ENCODE measurements at places on chromosomes 6 and 20. TPM values are rescaled to one million over a fixed set of nuclear protein-coding genes. Genes with fewer than 3 reads are reported as not detected.

- DNase-seq = no peak
Measured at GRCh38 chr20:44465001-44465560, 10.6 kb upstream of the TTPAL start.

DNA sequence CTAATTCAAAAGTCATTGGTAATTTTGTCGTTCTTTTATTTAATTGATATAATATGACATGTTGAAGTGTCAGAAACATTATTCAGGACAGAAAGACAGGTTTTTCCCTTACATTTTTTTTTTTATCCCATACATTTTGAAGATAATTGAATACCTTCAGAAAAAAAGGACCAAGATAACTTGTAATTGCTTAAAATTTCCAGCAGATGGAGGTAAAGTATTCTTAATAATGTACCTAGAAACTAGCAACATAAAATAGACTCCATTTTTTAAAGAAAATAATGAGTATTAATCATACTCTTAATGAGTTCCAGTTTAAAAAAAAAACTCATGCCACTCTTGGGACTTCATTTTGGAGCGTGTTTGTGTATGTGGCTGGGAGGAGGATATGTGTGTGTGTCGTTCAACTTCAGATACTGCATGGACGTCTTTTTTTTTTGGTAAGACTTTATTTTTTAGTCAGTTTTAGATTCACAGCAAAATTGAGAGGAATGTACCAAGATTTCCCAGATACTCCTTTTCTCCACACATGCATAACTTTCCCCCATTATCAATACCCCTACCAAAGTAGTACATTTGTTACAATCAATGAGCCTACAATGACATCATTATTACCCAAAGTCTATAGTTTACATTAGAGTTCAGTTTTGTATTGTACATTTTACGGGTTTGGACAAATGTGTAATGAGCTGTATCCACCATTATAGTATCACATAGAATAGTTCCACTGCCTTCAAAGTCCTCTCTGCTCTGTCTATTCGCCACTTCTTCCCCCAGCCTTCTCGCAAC is 79.4 kb downstream of the ROS1 start:
- peak; percentile 41 for DNase-seq

The LHFPL5 gene
- not detected for total RNA-seq

- no peak for DNase-seq
Measured at GRCh38 chr6:140542863-140543262, 1168.4 kb upstream of the CITED2 start.

The RAB32 gene
- 84.8 TPM for total RNA-seq

The OPRM1 gene
- total RNA-seq = not detected

- DNase-seq = no peak
Measured at GRCh38 chr6:122365775-122366403, 33.6 kb upstream of the HSF2 start.

DNA sequence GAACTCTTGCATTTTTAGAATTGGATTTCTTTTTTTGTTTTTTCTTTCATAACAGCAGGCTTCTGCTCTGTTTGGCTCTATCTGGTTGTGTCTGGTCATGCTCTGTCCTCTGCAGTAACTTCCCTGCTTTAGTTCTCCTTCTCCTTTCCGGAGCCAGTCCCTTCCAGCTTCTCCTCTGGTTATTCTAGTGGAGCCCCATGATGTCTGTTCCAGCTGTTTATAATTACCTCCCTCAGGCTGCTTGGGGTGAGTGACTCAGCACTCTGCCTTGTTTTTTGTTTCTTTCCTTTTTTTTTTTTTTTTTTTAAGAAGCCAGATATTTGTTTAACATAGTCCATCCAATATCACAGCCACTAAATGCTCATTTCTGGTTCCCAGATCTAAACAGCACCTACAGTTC is 409.6 kb downstream of the MAFB start:
- DNase-seq = peak; percentile 5

The FGD2 gene
- total RNA-seq = 0.16 TPM

The PREX1 gene
- total RNA-seq = 2.0 TPM

The MPIG6B gene
- total RNA-seq = not detected

The TAP2 gene
- total RNA-seq = 27.2 TPM

DNA sequence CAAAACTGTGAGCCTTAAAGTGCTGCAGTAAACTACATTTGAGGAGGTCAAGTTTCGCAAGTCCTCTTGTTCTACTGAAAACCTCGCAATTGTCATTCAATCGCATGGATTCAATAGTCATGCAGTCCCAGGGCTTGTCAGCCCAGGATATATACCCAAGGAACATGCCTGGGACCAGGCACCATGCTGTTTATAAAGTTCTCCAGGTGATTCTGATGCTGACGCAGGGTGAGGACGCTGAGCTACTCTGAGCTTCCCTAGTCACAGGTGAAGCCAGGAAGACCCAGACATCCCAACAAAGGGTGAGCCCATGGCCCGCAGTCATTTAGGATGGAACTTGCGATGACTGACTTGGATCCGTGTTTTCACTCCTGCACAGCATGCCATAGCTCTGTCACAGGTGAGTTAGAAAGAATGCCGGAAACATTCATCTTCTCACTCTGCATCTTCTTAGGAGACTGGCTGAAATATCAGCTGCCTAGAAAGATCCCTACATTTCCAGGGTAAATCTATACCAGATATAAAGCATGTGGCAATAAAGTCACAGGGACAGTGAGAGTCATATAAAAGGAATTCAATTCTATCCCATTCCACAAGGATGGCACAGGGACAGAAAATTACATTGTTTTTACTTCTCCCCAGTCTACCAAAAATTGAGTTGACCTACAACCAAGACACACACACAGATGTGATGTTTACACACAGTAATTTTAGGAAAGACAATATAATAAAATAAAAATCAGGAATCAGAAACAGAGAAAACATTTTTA is 27.0 kb upstream of the SSTR4 start:
- no peak for DNase-seq

DNA sequence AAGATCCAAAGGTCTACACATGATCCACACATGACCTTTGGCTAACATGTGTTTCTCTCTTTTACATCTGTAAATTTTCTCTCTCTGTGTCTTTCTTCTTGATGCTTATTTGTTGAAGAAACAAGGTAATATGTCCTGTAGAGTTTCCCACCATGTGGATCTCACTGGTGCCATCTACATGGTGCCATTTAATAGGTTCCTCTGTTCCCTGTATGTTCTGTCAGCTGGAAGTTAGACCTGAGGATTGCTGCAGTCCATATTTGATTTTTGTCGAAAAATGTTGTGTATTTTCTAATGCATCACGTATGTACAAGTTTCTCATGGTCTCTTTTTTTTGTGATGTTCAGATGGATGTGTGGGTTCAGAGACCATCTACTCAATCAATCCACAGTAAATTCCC is 30.0 kb downstream of the FOXA2 start:
- DNase-seq = no peak

- no peak for DNase-seq
Measured at GRCh38 chr20:18057101-18057993, at the start of gene OVOL2. Gene OVOL2 (minus strand): TSS chr20:18057916. CDS start chr20:18057634, 282 bp downstream.

GRCh38 chr6:152636021-152636608 is 1.0 kb downstream of the SYNE1 start:
- no peak for DNase-seq

GRCh38 chr20:61954276-61955021 is 111.2 kb downstream of the TAF4 start:
- DNase-seq = no peak

- DNase-seq = no peak
Measured at GRCh38 chr6:64504503-64504902, 868.9 kb downstream of the PHF3 start.

The COL21A1 gene
- total RNA-seq = not detected

DNA sequence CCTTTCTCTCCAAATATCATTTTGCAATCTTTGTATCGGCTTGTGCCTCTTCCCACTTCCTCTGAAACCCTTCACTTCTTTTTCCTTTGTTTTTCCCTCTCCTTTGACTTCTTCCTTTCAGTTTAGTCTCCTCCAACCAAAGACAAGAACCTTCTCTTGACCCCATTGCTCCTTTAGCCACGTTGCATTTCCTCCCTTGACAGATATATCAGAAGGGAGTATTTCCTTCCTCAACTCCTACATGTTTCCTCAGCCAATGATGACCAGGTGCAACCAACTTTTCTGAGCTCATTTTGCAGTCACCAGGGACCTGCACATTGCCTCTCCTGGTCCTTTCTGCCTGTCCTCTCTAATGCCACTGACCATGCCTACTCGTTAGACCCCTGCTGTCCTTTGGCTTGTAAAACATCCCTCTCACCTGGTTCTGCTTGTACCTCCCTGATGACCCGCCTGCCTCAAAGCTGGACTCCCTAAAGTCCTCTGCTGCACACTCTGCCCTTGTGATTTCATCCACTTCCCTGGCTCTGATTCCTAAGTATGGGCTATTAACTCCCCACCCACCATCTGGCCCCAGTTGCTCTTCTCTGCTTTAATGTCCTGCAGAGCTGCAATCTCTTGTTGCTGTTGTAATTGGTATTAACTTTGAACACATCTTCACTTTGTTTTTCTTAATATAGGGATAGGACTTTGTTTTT is 27.4 kb downstream of the SLC22A16 start:
- DNase-seq = no peak

DNA sequence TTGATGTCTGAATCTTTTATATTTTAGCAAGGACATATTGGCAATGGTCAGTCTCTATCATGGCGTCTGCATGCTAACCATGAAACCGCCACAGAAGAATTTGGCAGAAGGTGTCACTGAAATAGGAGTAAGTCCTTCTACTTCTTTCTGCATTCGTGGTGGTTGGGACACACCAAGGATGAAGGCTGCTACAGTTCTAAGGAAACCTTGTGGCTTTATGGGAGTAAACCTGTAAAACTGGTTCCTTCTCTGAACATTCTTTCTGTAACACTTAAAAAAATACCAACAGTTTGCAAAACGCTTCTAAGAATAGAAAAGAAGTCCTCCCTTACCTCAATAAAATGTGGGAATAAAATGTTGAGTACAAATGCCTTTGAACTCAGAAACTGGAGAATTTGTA is 195.3 kb downstream of the SLC24A3 start:
- DNase-seq = no peak

- DNase-seq = no peak
Measured at GRCh38 chr20:49712996-49713752, 504 bp downstream of the B4GALT5 start.

GRCh38 chr6:89385156-89385667 is 26.9 kb downstream of the RRAGD start:
- DNase-seq = no peak

GRCh38 chr6:41257369-41258195 is 28.9 kb downstream of the TREM1 start:
- peak; percentile 33 for DNase-seq

DNA sequence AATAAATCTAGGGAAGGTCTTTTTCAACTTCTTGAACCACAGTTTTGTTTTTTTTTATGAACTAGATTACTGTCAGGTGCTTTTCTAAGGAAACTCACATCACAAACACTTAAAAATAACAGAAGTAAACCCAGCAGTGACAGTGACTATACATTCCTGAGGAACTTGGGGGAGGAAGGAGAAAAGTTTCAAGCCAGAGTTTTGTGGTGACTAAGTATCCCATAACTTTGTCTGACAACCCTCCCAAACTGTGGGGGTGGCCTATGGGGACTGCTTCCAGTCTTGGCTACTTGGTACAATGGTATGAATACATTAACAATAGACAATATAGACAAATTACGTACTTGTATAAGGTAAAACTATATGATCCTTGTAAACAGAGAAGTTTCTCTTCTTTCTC is 202.5 kb upstream of the MAN1A1 start:
- DNase-seq = no peak

DNA sequence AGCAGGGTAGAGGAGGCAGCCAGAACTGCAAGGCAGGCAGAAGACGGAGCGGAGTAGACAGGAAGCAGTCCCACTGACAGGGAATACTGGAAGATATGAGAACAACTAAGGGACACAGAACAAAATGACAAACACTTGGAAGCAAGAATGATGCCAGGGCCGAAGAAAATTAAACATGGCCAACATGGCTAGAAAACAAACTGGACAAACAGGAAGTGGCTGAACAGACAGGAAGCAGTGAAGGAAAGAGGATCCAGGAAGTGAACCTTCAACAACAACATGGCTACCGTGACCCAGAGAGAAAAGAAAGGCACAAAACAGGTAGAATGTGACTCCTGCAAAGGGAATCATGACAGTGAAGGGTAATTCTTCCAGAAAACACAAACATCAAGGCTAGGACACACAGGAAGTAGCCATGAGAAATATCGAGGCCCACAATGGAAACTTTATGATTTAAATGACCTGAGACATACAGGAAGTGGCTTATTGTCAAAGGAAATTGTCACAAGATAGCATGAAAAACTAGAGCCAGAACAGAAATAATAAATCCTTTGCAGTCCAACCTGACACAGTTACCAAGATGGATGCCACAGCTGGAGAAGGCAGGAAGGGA is 9.1 kb downstream of the COL11A2 start:
- no peak for DNase-seq

DNA sequence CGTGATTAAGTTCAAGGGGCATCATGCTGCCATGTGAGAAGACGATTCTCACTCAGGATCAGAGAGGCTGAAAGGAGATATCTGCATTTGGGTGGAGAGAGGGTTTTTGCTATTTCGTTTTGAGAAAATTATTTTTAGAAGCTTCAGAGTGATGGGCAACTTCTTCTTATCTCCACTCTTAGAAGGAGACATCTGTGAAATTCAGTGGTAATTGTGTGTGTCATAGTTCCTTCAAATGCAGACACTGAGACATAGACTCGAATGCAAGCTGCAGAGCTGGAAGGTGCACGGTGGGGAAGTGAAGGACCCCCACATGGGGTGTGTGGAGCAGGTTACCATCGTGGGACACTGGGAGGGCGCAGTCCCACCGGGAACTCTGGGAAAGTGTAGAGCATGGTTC is 116.8 kb downstream of the PRND start:
- no peak for DNase-seq

The JPH2 gene
- 8.8 TPM for total RNA-seq

The HTR1E gene
- not detected for total RNA-seq

The COX4I2 gene
- not detected for total RNA-seq

The FOXS1 gene
- not detected for total RNA-seq

GRCh38 chr20:18984238-18985200 is 170.9 kb downstream of the SCP2D1 start:
- no peak for DNase-seq

The CALHM6 gene
- not detected for total RNA-seq

The CLVS2 gene
- total RNA-seq = not detected

The VSX1 gene
- total RNA-seq = not detected

DNA sequence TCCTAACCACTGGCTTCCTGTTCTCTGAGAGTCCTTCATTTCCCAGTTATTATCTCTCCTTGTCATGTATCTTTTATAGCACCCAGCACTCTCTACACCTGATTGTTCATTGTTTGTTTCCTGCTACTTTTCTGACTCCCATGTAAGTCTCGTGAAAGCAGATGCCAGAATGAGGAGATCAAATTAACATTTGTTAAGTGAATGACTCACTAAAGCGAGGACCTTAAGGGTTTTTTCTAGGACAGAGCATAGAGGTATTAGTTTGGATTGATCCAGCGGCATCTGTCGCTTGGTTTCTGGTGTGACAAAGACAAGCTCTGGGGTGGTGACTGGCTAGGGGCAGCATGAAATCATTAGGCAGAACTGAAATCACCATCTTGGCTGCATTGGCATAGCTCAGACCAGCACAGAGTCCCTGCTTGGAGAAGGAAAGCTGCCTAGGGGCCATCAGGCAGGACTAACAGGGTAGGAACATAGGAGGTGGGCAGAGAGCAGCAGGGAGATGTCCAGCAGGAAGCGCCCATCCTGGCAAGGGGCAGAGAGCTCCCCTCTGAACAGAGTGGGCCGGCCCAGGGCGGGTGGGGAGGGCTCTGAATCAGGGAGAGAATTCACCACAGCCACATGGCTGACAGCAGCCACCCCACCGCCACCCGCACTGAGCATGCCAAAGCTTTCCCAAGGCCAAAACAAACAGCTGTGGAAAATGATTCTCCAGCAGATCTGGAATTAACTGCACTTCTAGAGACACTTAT is 97.1 kb upstream of the CEP85L start:
- DNase-seq = peak; percentile 20

The TMEM244 gene
- total RNA-seq = not detected

- no peak for DNase-seq
Measured at GRCh38 chr20:47783828-47784598, 1.3 kb downstream of the SULF2 start.

The SMOC2 gene
- not detected for total RNA-seq

Measured in HFFc6 (cell line).